A172 (cell line): ENCODE measurements at places on chromosomes 1 and 21. TPM values are rescaled to one million over a fixed set of nuclear protein-coding genes. Genes with fewer than 3 reads are reported as not detected.

ZMYND12 gene
- total RNA-seq: not detected in 2 replicates

- DNase-seq: no peak
Observed at GRCh38 chr1:159121526-159121925, 45.0 kb upstream of the AIM2 start.

DNA sequence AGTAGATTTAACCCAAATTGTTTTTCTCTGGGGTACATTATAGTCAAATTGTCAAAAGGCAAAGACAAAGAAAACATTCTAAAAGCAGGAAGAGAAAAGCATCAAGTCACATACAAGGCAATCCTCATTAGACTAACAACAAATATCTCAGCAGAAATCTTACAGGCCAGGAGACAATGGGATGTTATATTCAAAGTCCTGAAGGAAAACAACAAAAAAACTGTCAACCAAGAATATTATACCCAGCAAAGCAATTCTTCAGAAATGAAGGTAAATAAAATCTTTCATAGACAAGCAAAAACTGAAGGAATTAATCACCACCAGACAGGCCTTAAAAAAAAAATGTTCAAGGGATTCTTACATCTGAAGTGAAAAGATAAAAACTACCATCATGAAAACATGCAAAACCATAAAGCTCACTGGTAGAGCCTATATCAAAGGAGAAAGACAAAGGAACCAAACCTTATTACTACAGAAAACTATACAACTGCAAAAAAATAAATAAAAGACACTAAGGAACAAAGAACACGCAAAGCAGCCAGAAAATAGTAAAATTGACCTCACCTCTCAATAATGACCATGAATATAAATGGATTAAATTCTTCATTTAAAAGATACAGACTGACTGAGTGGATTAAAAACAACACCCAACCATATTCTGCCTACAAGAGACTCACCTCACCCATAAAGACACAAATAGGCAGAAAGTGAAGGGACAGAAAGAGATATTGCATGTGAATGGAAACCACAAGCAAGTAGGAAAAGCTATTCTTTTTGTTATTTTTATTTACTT, 113.8 kb upstream of the ZC3H11B start:
- no peak for DNase-seq

FAM72A gene
- total RNA-seq: 13.8 and 20.3 TPM in 2 replicates

- no peak for DNase-seq
Observed at GRCh38 chr1:236247286-236247685, 34.5 kb downstream of the ERO1B start.

FCGR1A gene
- total RNA-seq: not detected in 2 replicates

DNA sequence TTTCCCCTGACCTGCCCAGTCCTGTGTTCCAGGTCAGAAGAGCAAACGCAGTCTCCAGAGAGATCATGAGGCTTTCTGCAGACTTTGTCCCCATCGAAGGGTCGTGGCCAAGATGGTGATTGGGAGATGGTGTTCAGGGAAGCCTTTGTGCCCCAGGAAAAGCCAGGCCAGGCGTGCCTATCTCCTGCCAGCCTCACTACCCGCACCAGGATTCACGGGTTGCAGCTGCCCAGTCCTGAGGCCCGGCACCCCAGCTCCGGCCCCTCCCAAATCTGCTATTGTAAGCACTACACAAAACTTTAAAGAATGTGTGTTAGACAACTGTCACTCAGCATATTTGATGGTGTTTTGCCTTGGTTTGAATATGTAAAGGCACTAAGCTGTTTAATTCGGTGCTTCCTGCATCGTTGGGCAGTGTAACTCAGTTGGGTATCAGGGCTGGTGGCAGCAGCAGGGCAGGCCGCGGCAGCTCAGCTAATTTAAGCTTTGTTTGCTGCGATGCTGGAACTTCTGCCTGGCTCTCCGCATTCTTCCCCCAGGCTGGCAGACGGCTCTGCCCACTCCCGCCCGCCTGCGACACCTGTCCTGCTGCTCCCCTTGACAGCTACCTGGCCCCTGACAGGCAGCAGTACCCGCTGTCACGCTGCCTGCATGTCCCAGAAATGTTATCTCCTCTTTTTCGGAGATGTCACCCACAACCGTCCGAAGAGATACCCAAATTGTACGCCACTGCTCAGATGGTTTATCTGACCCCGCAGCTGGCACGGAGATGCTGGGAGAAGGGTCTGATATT, 209.0 kb upstream of the VAMP3 start:
- no peak for DNase-seq

DNA sequence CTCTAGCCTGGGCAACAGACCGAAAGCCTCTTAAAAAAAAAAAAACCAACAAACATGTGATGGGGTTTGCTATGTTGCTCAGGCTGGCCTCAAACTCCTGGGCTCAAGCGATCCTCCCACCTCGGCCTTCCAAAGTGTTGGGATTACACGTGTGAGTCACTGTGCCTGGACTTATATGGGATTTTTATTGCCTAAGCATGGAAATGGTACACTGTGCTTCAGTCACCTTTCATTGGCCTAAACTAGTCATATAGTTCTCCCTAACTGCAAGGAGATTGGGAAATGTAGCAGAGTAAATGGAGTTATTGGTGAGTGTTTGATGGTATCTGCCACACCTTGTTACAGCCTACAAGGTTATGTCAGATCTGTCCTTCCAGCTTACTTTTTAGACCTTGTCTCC, 17.2 kb upstream of the MEF2D start:
- no peak for DNase-seq

DNA sequence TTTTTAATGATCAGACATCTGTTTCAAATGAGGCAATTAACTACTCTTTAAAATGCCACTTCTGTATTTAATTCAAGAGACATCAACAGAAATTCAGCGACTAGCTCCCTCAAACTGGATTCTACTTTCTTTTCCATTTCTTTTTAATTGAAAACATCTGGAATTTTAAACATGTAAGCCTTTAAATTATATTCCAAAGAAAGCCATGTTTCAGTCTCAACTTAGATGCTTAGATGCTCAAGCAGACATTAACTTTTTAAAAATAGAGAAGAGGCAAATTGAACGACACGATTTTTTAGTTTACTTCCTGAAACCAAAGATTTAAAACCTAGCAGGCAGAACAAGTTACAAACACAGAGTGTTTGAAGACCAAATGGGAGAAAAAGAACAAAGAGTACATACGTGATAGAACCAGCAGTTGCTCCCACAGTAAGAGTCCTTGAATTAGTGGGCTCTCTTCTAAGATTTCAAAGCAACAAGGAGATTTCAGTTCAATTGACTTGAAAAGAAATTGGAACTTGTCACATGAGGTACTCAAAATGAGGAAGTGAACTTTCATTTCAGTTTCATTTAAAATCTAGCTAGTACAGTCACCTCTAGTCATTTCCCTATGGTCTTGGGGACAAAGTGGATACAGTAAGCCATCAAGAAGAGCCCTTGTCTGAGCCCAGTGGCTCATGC, at the start of gene CTSS:
Gene CTSS (minus strand): TSS at position 483 of the 681 bp plus-strand sequence. CDS start 1,015 bp downstream, outside the sequence.
- peak; percentile 25 for DNase-seq

PPP1R12B gene
- 5.6 and 15.6 TPM in 2 replicates for total RNA-seq

DNA sequence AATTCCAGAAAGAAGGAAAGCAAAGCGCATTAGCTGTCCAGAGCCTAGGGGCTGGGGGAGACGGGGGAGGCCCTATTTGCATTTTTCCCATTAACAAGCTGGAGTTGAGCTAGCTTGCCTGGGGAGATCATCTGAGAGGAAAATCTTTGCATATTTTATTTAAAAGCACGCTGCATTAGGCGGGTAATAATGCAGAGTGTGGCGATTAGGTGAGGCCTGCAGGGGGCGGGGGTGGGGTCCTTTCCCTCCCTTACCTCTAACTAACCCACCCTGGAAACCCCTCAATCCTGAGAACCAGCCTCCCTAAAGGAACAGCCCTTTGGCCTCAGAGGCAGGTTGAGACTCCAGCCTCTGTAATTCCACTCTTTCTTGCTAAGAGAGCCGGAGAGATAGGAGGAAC, 16.2 kb downstream of the C1orf216 start:
- DNase-seq: no peak

DVL1 gene
- total RNA-seq: 47.7 and 58.2 TPM in 2 replicates

DNA sequence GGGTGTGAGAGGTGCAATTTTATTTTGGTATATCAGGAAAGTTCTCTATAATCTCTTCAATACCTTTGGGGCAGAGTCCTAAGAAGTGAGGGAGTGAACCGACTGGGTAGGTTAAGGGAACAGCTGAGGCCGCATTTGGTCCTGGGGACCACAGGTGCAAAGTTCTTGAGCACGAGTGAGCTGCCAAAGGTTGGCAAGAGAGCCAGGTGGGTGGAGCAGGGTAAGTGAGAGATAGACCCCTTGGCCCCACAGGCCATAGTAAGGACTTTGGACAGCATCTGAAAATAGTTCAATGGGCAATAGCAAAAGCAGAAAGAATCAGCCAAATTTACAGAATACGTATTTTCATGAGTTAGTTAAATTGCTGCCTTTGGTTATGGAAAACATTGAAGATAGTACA, 11.0 kb upstream of the NID1 start:
- no peak for DNase-seq

COL16A1 gene
- total RNA-seq: 12.7 and 26.2 TPM in 2 replicates

GRCh38 chr1:54835970-54836369, 34.8 kb upstream of the TTC22 start:
- no peak for DNase-seq

DNA sequence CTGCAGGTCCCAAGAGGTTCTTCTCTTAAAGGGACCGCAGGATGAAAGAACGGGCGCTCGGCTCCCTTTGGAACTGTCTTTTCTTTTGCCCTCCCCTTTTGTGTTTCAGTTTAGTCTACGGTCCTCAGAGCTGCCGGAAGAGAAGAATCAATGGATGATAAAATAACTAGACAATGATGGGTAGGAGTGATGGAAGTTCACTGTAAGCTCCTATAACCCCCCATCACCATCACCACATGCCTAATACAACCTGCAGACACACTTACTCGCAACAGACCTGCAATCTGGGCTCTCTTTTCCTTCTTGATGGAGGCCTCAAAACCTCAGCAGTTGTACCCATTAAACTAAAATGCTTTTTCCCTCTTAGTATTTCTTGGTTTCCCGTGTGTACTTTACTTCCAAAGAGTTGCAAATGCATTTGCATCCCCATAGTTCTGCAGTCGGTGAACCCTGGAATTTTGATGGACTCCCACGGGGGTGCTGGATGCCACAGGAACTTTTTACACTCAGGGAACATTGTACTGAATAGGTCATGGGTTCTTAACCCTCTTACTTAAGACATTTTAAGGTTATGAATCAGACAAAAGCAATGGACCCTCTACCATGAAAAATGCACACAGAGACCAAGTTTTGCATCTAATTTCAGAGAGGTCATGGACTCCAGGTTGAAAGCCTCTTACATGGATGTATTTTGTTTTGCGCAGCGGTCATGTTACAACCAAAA, 633 bp upstream of the RFX5 start:
- no peak for DNase-seq

- DNase-seq: peak; percentile 97
Observed at GRCh38 chr1:162899422-162900146, 38.6 kb upstream of the CCDC190 start.

DNA sequence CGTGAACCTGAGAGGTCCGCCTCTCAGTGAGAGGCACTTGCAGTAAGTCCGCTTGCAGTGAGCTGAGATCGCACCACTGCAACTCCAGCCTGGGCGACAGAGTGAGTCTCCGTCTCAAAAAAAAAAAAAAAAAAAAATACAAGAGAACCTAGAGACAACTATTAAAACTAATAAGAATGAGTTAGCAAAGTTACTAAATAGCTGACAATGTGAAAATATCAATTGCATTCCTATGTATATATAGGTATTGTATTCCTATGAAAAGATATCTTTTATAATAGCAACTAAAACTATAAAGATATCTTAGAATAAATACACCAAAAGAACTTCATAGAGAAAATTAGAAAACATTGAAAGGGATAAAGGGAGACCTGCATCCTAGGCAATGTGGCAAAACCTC, 20.3 kb downstream of the FLVCR1 start:
- DNase-seq: no peak

ATG4C gene
- total RNA-seq: 10.2 and 13.3 TPM in 2 replicates

- no peak for DNase-seq
Observed at GRCh38 chr1:76082062-76082461, 7.5 kb downstream of the ST6GALNAC3 start.

- DNase-seq: no peak
Observed at GRCh38 chr1:194833111-194833510, 1646.7 kb upstream of the B3GALT2 start.

DNA sequence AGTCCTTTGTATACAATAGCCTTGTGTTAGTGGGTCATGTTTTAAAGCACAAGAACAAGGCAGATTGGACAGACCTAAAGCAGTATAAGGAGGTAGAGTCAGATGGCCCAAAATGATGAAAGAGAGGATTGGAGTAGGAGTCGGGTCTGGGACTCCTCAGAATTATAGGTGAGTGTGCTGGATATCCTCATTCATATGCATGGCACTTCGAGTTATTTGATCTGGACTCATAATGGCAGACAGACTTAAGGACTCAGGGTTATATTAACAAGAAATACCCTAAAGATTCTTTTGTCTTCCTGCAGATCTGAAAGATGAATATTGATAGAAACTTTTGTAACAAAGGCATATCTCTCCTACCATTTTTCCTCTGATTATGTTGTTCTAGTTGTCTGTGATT, 92.7 kb downstream of the GABPA start:
- DNase-seq: no peak

DNA sequence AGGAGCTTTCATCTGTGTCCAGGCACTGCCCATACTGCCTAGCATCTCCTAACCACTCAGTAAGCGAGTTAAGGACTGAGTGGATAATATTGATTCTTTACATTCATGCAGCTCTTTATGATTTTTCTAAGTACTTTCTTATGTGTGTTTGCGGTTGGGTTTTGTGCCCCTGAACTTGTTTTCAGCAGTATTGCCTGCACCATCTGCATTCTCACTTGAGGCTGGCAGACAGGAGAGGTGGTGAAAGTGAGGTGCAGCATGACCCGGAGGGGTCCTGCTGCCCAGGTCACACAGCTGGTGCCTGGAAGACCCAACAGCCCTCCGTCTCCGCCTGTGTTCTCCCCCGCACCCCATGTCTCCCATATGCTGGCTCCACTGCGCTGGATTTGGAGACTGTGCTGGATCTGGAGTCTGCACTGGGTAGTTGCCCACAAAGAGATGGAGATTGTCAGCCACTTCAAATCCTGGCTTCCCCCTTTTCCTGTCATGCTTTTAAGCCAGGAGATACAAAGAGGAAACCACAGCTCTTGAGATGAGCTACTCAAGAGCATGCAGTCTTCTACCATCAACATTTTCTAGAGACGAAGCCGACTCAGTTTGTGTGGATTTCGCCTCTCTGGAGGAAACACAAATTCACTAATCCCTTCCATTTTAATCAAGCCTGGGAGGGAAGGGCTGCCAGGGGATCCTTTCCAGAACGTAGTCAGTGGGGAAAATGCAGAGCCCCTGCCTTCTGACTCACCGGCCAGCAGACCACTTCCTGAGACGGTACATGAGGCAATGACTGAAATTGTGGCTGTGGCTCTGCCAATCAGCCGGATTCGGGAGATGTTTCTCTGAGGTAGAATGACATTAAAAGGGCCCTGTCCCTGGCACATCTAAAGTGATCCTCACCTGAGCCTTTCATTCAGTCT, 71.7 kb upstream of the ANGPTL1 start:
- DNase-seq: peak; percentile 66

G0S2 gene
- not detected in 2 replicates for total RNA-seq
